ENCODE measurements at places on chromosomes 16 and 17. TPM values are rescaled to one million over a fixed set of nuclear protein-coding genes. Genes with fewer than 3 reads are reported as not detected.

DNA sequence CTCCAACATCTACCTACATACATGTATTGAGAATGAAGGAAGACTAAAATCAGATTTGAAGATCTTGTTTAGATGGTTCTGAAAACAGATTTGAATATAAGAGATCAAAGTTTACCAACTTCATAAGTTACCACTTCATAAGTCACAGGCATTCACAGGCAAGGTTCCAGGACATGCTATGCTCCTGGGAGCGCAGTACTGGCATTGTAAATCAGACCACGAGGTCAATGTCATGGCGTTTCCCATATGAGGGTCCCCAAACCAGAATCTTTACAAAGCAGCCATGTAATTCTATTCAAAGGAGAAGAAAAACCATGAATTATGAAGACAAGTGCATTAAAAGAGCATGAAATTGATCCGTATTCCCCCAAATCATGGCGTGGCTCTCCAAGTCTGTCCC lies 3.0 kb downstream of the CDH11 start:
- H3K27ac ChIP-seq: no peak overlapping the region
- H3K4me1 ChIP-seq: peaks cover 34% of the 10 kb centered on the region
- no peaks in the 10 kb centered on the region for H3K36me3 ChIP-seq
- H3K27me3 ChIP-seq: no peaks in the 10 kb centered on the region

- H3K27ac ChIP-seq: no peak overlapping the region
- peak; percentile 39 for DNase-seq
- no peaks in the 10 kb centered on the region for H3K27me3 ChIP-seq
- no peak overlapping the region for H3K4me3 ChIP-seq
Measured at GRCh38 chr16:11079652-11080187, 135.4 kb downstream of the CLEC16A start.

DNA sequence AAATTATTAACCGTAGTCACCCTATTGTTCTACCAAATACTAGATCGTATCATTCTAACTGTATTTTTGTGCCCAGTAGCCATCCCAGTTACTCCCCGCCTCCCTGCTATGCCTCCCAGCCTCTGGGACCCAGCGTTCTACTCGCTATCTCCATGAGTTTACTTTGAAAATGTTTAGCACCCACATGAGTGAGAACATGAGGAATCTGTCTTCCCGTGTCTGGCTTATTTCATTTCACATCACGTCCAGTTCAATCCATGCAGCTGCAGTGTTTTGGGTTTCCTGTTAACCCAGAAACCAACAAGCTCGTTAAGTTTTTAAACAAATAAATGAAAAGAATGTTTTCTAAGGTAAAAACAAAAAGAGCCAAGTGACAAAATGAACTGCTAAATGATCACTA lies 82.1 kb downstream of the VPS53 start:
- H3K4me3 ChIP-seq: no peak overlapping the region
- H3K4me1 ChIP-seq: peaks cover 11% of the 10 kb centered on the region
- no peaks in the 10 kb centered on the region for H3K27me3 ChIP-seq
- H3K36me3 ChIP-seq: peaks cover 6% of the 10 kb centered on the region

- no peak for DNase-seq
- H3K4me1 ChIP-seq: peaks cover 18% of the 10 kb centered on the region
- H3K4me3 ChIP-seq: no peak overlapping the region
- no peak overlapping the region for H3K27ac ChIP-seq
Measured at GRCh38 chr17:63988127-63988478, 10.0 kb upstream of the PRR29 start.

DNA sequence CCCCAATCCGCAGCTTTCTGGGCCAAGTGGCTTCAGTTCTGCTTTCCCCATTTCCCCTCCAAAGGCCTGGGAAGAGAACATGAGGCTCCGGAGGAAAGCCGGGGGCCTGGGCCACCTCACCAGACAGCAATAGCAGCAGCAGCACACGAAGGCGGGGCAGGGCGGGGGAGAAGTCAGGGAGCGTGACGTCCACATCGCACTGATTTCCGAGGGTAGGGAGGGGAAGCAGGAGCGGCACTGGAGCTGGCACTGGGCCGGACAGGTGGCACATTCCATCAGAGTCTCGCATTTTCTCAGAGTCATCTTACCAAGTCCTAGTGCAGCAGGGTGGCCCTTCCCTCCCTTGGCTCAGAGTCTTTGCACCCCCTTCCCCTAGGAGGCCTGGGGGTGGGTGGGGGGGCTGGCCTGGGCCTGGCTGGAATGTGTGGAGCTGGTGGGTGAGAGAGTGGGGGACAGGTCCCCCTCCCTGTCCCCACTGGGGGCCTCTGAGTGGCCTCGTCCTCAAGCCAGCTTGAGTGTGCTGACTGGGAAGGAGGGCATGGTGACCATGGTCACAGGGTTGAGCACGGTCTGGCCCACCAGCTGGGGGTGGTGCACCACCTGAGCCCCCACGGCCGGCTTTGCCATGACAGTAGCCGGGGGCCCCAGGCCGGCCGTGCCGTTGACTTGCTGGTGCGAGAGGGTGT lies 14.3 kb downstream of the MNT start:
- DNase-seq: no peak
- H3K4me1 ChIP-seq: peaks cover under 1% of the 10 kb centered on the region
- no peak overlapping the region for H3K4me3 ChIP-seq
- H3K36me3 ChIP-seq: no peaks in the 10 kb centered on the region

DNA sequence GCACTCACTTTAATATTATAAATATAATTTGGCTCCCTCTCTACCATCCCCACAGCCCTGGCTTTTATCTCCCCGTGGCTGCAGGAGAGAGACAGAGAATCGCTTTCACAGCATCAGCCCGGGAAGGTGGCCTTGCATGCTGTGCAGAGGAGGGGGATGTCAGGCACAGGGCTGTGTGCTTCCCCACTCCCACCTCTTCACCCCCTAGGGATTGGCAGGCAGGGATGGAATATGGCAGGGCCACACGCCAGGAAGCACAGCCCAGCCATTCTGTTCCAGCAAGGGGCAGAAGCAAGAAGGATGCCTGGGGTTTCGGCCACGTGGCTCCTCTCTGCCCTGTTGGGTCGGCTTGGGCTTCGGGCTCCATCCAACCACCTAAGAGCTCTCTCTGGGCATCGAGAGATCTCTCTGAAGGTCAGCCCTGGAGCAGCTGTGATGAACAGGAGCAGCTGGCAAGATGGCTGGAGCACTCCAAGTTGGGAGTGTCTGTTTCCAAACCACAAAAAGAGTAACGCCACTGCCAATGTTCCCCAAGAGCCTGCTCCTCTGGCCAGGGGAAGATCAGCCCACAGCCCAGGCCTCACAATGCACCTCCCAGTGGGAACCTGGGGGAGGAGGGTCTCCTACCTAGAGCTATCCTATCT lies 223.2 kb downstream of the C16orf78 start:
- H3K27me3 ChIP-seq: no peaks in the 10 kb centered on the region
- H3K4me3 ChIP-seq: no peak overlapping the region
- H3K4me1 ChIP-seq: peaks cover 4% of the 10 kb centered on the region
- DNase-seq: no peak
- H3K27ac ChIP-seq: no peak overlapping the region

Gene TEKT3
- total RNA-seq: not detected

Gene KRTAP4-4
- not detected for total RNA-seq
